ENCODE measurements at places on chromosomes 11 and 22.

- no peak for DNase-seq
Observed at GRCh38 chr11:46967962-46968361, 31.4 kb downstream of the CSTPP1 start.

GRCh38 chr11:57885298-57886050 lies 123.9 kb downstream of the CTNND1 start:
- no peak for DNase-seq

DNA sequence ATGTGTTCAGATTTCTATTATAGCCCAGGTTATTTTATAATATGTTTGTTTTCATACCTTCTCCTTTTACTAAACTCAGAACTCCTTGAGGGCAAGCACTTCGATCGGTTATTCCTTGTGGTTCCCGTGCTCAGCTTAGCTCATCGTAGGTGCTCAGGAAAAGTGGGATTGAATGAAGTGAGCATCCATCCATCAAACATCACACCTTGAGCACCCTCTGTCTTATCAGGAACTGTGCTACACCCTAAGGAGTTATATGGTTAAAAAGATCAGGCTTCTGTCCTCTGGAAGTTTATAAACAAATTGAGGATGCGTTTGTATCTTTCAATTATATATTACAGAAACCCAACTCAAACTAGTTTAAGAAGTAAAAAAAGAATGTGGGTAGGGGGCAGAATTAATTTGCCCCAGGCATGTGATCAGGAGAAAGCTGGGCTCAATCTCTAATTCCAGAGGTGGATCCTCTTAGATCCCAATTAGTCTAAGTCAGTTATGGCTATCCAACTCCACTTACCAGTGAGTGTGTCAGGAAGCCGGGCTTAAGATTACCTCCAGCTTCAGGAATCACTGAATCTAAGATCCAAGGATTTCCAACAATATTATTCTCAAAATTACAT lies 59.9 kb upstream of the RRAS2 start:
- peak; percentile 18 for DNase-seq

- peak; percentile 56 for DNase-seq
Observed at GRCh38 chr11:59144579-59145345, 2.1 kb downstream of the FAM111A start.

- DNase-seq, result no peak
Observed at GRCh38 chr11:132444911-132445310, 1074.5 kb downstream of the NTM start.

- DNase-seq, result no peak
Observed at GRCh38 chr11:35363854-35364780, 55.2 kb downstream of the SLC1A2 start.

DNA sequence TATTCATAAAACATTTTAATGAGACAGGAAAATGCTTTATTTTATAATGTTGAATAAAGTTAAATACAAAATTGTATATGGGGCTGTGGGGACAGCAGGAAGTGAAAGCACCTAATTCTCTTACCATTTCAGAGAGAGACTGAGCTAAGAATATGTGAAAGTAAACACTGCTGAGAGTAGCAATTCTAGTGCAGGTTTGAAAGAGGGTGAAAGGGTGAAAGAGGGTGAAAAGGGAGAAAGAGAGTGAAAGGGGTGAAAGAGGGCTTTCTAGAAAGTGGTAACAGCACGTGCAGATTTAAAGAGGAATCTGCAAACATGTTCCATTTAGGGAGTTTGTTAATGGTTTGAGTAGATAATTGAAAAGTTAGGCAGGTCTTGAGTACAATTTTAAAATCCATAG lies 652.0 kb upstream of the CCDC90B start:
- no peak for DNase-seq

- peak; percentile 71 for DNase-seq
Observed at GRCh38 chr11:2892215-2892966, 6.8 kb upstream of the CDKN1C start.

GRCh38 chr11:119892311-119892808 lies 163.4 kb upstream of the NECTIN1 start:
- no peak for DNase-seq

DNA sequence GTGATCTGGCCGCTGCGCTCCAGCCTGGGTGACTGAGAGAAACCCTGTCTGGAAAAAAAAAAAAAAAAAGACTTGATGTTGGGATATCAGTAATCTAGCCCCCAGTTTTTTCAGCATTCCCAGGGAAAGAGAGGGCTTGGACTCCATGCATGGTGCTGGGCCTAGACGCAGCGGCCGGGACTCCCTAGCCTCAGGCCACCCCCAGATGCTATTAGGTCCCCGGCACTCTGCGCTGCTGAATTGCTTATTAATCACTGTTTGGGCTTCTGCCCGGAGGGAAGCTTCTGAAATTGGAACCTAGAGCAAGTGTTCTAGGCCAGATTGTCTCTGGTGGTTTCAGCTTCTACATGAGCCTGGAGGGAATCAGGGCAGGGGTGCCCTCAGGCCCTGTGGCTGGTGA lies 39.0 kb downstream of the SLCO2B1 start:
- DNase-seq, result no peak

DNA sequence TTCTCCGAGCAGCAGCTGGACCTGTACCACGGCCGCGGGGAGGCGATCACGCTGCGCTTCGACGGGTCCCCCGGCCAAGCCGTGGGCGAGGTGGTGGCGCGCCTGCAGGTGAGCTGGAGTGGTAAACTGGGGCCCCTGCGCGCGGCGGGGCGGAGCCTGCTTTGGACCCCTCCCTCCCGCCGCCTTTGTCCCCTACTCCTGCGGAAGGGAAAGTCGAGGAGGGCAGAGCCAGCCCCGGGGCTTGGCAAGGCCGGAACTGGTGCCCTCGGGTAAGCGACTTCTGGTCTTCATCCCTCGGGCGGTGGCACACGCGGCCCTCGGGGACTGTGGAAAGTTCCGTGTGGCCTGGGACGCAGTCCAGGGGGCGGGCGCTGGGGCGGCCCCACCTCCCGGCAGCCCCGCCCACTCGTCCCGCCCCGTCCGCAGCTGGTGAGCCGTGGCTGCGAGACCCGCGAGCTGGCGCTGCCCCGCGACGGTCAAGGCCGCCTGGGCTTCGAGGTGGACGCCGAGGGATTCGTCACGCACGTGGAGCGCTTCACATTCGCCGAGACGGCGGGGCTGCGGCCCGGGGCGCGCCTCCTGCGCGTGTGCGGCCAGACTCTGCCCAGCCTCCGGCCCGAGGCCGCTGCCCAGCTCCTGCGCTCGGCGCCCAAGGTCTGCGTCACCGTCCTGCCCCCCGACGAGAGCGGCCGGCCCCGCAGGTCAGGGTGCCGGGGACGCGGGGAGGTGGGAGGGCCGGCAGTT lies 9.2 kb downstream of the SIPA1 start:
- no peak for DNase-seq

- DNase-seq, result no peak
Observed at GRCh38 chr11:23278121-23278520, 417.8 kb upstream of the CCDC179 start.

DNA sequence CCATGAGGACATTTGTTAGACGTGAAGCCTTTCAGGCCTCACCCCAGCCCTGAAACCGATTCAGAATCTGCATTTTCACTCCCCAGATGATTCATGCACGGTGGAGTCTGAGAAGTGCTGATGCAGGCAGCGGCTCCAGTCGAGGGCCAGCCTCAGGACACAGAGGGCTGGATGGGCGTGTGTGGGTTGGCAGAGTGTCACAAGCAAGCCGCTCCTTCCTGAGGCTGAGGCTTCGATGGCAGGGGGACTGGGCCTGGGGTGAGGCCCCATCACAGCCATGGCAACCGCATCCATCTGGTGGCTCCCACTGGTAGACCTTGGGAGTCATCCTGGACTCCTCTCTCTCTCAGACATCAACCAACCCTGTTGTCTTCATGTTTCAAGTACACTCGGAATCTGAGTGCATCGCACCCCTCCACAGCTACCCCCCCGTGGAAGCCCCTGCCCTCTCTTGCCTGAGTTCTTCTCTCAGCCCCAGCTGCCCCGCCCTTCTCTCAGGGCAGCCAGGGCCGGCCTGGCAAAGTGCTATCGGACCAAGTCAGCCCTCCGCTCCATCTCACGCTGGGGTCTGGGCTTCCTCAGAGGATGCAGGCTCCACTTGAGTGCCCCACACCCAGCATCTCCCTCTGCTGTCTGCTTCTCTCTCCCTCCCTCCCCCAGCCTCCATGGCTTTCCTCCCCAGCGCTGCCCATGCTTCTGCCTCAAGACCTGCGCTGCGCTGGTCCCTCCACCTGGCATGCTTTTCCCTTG lies 10.6 kb downstream of the KCNC1 start:
- no peak for DNase-seq

DNA sequence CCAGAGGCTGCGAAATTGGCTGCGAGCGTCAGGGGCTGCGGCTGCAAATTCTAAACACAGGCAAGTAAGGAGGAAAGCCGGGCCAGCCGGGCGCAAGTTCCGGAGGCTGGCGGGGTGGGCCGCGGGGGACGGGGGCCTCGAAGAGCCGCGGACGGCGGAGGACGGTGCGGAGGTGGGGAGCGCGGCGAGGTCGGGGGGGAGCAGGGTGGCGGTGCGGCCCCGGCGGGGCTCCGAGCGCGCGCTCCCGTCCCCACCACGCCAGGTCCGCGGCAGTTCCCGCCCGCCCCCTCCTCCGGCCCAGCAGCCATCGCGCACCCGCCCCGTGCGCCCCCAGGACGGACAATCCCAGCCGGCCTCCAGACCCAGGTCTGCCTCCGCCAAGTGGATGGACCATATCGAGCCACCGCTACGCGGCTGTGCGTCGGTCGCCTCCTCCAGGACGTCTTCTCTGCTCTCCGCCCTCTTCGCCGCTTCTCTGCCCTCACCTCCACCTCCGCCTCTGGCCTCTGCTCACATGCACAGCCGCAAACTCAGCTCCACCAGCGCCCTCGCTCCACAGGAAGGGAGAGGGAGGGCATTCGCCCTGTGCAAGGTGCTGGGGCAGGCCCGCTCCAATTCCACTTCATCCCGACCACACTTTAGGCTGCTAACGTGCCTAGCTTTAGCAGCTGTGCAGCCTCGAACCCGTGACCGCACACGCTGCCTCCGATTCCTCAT lies 7.2 kb downstream of the ELFN2 start:
- DNase-seq, result no peak

GRCh38 chr22:17880468-17880867 lies 106.2 kb upstream of the BID start:
- DNase-seq, result no peak

GRCh38 chr11:103709371-103709770 lies 327.1 kb upstream of the DDI1 start:
- no peak for DNase-seq

DNA sequence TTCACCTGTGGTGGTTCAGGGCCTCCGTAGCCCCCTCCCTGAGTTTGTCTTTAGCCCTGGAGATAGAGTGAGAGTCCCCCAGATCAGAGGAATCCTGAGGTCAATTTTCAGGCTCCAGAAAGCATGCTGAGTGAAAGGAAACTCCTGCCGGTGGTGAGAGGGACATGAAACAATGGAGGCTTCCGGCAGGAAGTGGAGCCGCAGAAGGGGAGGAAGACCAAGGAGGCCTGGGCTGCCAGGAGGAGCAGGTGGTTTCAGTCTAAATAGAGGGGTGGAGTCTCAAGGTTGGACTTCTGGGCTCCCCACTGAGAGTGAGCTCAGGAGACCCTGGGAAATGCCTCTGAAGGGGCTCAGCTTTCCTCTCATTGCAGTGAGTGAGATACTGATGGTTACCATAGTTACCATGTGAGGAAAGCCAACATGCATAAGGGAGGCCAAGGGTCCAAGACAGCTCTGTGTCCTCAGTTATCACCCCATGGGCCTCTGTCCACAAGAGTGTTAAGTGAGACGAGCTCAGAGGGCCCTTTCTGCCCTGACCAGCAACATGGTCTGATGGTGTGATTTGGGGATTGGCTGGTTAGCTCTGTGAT lies 10.7 kb downstream of the SLCO2B1 start:
- no peak for DNase-seq

DNA sequence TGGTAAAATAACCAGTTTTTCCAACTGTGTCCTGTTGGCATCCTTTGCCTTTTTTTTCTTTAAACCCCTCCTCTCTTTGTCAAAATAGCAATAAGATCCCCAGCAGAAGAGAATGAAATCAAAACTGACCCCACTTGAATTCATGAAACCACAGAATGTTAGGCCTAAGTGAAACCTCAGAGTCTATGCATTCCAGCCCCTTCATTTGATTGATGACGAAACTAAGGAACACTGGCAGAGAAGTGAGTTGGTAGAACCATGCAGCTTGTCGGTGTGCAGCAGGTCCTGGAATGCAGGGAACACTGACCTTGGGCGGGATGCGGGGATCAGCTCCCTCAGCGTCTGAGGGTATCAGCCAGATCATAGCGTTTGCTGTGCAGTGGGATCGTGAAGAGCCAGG lies 57.5 kb downstream of the GRK3 start:
- no peak for DNase-seq

- no peak for DNase-seq
Observed at GRCh38 chr11:121696177-121696871, 243.6 kb upstream of the SORL1-AS1 start.

- no peak for DNase-seq
Observed at GRCh38 chr11:71302911-71303310, 50.5 kb upstream of the SHANK2 start.

- DNase-seq, result no peak
Observed at GRCh38 chr11:116610190-116610589, 162.6 kb downstream of the BUD13 start.

DNA sequence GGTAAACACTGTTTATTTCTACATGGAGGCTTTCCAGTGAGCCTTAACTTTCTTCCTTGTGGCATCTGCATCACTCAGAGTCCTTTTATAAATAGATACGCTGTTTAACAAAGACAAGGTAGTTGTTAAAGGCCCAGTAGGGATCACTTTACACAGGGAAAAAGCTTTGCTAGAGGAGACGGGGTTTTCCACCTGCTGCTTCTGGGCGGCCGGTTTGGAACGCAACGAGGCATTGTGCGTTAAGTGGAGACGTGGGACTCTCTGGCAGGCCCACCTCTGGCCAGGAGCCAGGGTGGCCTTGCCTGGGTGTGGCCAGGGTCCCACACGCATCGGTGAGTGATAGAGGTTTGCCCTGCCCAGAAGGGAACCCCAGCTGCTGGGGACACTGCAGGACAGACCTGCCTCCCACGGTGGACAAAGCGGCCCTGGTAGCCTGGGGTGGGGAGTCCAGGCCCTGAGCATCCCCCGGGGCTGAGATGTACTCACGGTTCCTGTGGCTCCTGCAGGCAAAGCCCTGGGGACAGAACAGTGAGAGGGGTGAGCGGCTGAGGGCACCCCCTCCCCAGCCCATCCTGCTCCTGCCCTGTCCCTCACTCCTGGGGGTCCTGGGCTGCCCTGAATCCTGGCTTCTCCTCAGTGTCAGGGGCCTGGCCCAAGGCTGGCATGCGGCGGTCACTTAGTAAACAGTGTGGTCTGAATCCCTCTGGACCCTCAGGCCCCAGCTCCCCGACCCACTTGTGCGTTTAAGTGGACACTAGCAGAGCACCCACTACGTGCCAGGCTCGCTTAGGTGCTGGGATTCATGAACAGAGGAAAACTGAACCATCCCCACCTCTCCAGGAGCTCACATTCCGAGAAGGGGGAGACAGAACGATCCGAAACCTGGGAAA lies 4.2 kb downstream of the IL17REL start:
- no peak for DNase-seq

- DNase-seq, result no peak
Observed at GRCh38 chr11:111946499-111946898, 9.4 kb downstream of the DIXDC1 start.

- DNase-seq, result no peak
Observed at GRCh38 chr11:8068605-8069221, 12.3 kb upstream of the TUB start.
